ENCODE measurements at places on chromosomes 2 and 18. TPM values are rescaled to one million over a fixed set of nuclear protein-coding genes. Genes with fewer than 3 reads are reported as not detected.

- H3K27ac ChIP-seq: no peak overlapping the region
- H3K4me1 ChIP-seq: peaks cover 3% of the 10 kb centered on the region
- DNase-seq: peak; percentile 54
- H3K4me3 ChIP-seq: no peak overlapping the region
- H3K36me3 ChIP-seq: no peaks in the 10 kb centered on the region
- no peaks in the 10 kb centered on the region for H3K27me3 ChIP-seq
Measured at GRCh38 chr2:5845798-5846330, 153.7 kb downstream of the SOX11 start.

DNA sequence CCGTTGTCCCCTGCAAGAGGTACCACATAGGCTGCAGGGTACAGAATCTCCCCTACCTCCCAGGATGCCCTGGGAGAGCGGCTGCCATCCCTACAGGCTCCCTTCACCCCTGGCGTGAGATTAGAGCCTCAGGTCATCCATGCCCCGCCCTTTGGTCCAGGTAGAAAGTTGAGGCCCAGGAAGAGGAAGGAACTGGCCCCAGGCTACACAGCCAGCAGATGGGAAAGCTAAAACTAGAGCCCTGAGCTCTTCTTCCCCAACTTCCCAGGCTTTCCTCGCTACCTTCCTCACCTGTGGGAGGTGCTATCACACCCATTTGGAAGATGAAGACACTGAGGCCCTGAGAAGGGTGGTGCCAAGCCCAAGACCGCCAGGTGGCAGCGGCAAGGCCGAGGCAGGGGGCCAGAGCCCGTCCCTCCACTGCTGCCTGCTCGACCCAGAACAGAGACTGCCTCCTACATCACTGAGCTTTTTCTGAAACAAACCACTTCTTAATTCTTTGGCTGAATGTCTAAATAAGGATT, 25.8 kb downstream of the CIB4 start:
- no peaks in the 10 kb centered on the region for H3K4me1 ChIP-seq
- DNase-seq: peak; percentile 77
- peaks cover 27% of the 10 kb centered on the region for H3K27me3 ChIP-seq
- no peaks in the 10 kb centered on the region for H3K36me3 ChIP-seq
- no peak overlapping the region for H3K27ac ChIP-seq

DNA sequence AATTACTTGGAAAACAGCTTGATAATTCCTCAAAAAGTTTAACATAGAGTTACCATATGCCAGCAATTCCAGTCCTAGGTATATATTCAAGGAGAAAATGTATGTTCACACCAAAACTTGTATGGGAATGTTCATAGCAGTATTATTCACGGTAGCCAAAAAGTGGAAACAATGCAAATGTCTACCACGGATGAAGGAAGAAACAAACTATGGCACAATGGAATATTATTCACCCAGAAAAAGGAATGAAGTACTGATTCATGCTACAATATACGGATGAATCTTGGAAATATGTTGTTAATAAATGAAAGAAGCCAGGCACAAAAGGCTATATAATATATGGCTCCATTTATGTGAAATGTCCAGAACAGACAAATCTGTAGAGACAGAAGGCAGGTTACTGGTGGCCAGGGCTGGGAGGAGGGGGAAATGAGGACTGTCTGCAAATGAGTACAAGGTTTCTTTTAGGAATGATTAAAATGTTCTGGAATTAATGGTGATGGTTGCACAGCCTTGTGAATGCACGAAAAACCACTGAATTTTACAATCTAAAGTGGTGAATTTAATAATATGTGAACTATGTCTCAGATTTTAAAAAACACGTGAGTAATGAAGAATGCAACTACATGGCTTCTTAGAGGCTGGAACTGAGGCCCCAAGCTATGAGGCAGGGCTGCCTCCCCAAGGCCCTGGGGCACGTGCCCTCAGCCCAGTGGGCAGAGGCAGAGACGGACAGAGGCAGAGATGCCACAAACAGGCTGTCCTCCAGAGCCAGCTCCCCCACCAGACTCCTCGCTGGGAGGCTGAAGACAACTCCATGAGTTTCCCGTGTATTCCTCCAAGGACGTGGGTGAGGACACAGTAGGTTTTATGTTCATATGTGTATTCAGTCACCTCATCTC, 5.0 kb downstream of the LIMS2 start:
- no peaks in the 10 kb centered on the region for H3K4me1 ChIP-seq
- no peak overlapping the region for H3K4me3 ChIP-seq
- H3K36me3 ChIP-seq: no peaks in the 10 kb centered on the region
- DNase-seq: no peak

DNA sequence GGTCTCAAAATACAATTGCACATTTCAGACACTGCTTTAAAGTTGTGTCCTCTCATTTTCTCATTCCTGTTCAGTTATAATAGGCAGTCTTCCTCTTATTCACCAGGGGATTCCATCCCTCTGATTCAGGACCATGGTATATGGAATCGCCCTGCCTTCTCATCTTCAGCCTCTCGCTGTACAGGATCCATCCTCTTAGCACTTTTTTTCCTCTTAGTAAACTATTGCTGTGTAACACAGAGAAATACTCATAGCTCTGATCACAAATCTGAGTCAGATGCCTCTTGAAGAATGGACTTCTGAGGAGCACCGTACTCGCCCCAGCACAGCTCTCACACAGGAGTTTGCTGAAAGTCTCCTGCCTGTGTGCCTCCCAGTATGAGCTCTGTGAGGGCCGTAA, 11.3 kb downstream of the RMP24 start:
- H3K4me3 ChIP-seq: no peak overlapping the region
- no peak overlapping the region for H3K27ac ChIP-seq
- peaks cover 44% of the 10 kb centered on the region for H3K36me3 ChIP-seq
- H3K27me3 ChIP-seq: no peaks in the 10 kb centered on the region
- no peaks in the 10 kb centered on the region for H3K4me1 ChIP-seq

DNA sequence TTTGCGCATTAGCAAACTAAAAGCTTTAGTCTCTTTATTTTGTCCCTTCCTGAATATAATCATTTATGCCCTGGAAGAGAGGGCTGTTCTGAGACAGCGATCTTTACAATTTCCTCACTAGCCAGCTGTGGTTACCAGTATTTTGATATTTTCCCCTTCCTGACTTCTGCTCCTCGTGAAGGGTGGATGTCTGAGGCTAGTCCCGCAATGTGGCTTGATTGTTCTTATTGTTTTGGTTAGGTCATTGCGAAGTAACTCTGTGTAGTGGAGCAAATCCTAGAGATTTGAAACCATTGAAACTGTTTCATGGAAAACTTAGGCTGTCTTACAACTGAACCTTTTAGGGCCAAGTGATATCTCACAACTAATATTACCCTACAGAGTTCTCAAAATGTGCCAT, 2.4 kb downstream of the MRPL33 start:
- peaks cover 32% of the 10 kb centered on the region for H3K36me3 ChIP-seq
- H3K4me3 ChIP-seq: peak overlapping the region; percentile 100
- DNase-seq: no peak
- H3K27me3 ChIP-seq: no peaks in the 10 kb centered on the region
- H3K4me1 ChIP-seq: peaks cover 7% of the 10 kb centered on the region
- no peak overlapping the region for H3K27ac ChIP-seq

GRCh38 chr2:177629357-177630024, 236.9 kb downstream of the AGPS start:
- no peak overlapping the region for H3K27ac ChIP-seq
- H3K36me3 ChIP-seq: no peaks in the 10 kb centered on the region
- no peak overlapping the region for H3K4me3 ChIP-seq
- H3K4me1 ChIP-seq: no peaks in the 10 kb centered on the region
- no peaks in the 10 kb centered on the region for H3K27me3 ChIP-seq
- DNase-seq: no peak

GRCh38 chr2:239271882-239272281, 128.9 kb downstream of the HDAC4 start:
- no peak overlapping the region for H3K4me3 ChIP-seq
- peaks cover 3% of the 10 kb centered on the region for H3K4me1 ChIP-seq
- H3K27ac ChIP-seq: no peak overlapping the region
- no peak for DNase-seq
- no peaks in the 10 kb centered on the region for H3K36me3 ChIP-seq

GRCh38 chr2:132766573-132766972, 96.6 kb upstream of the LYPD1 start:
- no peaks in the 10 kb centered on the region for H3K27me3 ChIP-seq
- H3K27ac ChIP-seq: no peak overlapping the region
- no peak for DNase-seq
- no peaks in the 10 kb centered on the region for H3K36me3 ChIP-seq
- no peak overlapping the region for H3K4me3 ChIP-seq

DNA sequence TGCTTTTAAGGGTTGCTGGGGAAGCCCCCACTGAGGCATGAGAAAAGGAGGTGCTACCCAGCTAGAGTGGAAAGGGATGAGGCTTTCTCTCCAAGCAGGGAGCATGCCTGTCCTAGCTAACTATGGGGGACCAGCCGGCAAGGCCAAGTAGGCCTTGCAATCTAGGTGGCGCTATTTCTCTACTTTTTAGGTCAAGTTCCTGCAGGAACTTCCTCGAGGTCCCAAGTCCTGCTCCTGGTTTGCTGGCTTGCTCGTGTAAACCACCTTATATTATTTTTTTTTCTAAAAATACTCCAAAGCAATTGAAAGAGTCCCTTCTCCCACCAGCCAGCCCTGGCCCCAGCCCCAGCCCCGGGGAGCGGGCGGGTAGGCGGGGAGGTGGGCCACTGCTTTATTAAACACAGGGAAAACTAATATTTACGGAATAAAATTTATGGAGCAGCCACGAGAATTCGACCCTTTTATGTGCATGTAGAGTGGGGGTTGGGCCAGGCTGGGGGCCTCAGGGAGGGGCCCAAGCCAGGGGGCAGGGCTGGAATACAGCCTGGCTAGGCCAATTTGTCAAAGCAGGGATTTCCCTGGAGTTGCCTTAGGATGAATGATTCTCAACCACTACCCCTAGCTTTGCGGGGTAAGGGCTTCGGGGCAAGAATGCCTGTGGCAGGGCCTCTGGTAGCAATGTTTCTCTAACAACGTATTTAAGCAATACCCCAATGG, 12.8 kb upstream of the IHH start:
- H3K4me1 ChIP-seq: peaks cover 7% of the 10 kb centered on the region
- peak; percentile 89 for DNase-seq
- H3K36me3 ChIP-seq: peaks cover 31% of the 10 kb centered on the region

- H3K4me3 ChIP-seq: no peak overlapping the region
- no peaks in the 10 kb centered on the region for H3K4me1 ChIP-seq
- DNase-seq: no peak
- no peaks in the 10 kb centered on the region for H3K27me3 ChIP-seq
Measured at GRCh38 chr2:175175896-175176295, 5.6 kb downstream of the ATP5MC3 start.

DNA sequence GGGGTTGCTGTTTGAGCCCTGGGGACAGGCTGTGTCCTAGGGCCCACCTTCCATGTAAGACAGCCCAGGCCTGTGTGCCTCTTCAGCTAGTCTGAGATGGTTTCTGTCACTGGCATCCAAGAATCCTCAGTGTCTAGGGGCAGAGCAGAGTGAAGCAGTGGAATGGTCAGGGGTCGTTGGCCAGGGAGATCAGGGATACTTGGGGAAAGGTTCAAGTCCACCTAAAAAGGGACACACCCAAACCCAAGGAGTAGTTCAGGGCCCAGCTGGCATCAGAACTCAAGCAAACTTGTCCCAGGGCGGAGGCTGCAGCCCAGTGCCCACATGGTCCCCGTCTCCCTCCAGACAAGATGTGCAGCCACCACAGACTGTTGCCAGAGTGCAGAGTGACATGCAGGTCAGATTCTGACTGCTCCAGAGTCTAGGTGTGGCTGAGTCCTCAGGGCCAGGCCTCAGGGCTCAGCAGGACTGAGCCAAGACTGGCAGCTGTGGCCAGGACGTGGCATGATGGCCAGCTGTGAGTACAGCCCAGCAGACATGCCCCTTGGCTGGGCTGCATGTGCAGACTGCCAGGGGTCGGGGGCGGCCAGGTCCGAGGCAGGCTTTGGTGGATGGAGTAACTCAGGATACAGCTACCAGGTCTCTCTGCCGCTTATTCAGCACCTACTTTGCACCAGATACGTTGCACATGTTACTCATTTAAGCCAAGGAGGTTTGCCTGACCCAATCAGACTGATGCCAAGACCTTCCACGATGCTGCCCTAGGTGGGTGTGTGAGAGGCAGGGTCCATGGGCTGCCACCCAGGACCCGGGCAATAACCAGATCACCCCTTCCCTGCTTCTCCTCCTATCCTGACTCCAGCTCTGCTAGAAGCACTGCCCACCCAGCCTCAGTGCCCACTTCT, 146.6 kb downstream of the SMAD7 start:
- no peaks in the 10 kb centered on the region for H3K27me3 ChIP-seq
- H3K4me1 ChIP-seq: peaks cover 21% of the 10 kb centered on the region
- no peak for DNase-seq
- no peak overlapping the region for H3K4me3 ChIP-seq
- no peak overlapping the region for H3K27ac ChIP-seq

- no peak within 1 kb of the TSS for H3K4me3 ChIP-seq
- no peak for DNase-seq
- no peaks in the 10 kb centered on the region for H3K27me3 ChIP-seq
- H3K27ac ChIP-seq: no peak within 1 kb of the TSS
Measured at GRCh38 chr2:230225486-230225885, at the start of gene SP140. SP140 (plus strand) TSS chr2:230225736; CDS start chr2:230225845, 109 bp downstream.

GRCh38 chr18:45775241-45775676, 50.2 kb upstream of the SIGLEC15 start:
- peak overlapping the region; percentile 81 for H3K4me3 ChIP-seq
- H3K4me1 ChIP-seq: no peaks in the 10 kb centered on the region
- no peaks in the 10 kb centered on the region for H3K36me3 ChIP-seq
- H3K27me3 ChIP-seq: peaks cover 36% of the 10 kb centered on the region
- DNase-seq: peak; percentile 91

GRCh38 chr2:126656431-126657147, 631 bp downstream of the GYPC start:
- H3K27me3 ChIP-seq: peaks cover 5% of the 10 kb centered on the region
- peak overlapping the region; percentile 85 for H3K27ac ChIP-seq
- H3K36me3 ChIP-seq: no peaks in the 10 kb centered on the region
- H3K4me3 ChIP-seq: peak overlapping the region; percentile 75

DNA sequence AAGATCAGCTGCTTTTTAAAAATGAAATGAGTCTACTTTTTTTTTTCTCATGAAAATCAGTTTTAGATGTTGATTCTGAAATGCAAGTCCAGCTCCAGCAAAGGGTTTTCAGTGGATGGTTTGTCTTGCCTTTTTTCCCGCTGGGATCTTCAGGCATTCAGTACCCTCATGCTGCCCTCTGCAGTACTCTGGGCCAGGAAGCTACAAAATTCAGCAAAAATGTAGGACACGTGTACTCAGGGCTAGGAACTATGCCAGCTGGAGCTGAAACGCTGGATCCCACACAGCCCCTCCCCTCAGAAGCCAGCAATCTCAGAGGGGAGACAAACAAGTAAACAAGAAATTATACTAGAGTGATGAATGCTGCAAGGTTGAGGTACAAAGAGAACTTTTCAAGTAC, 97.3 kb downstream of the MMADHC start:
- H3K4me1 ChIP-seq: no peaks in the 10 kb centered on the region
- H3K27ac ChIP-seq: no peak overlapping the region
- no peak overlapping the region for H3K4me3 ChIP-seq
- H3K36me3 ChIP-seq: no peaks in the 10 kb centered on the region
- H3K27me3 ChIP-seq: no peaks in the 10 kb centered on the region

KIF5C gene
- total RNA-seq: 39.1 TPM

OXER1 gene
- total RNA-seq: 6.5 TPM

RAB27B gene
- total RNA-seq: 0.99 TPM

EMILIN1 gene
- total RNA-seq: 2.1 TPM

INPP4A gene
- total RNA-seq: 84.9 TPM

KCNG2 gene
- total RNA-seq: not detected

TRIM54 gene
- 2.2 TPM for total RNA-seq

IKZF2 gene
- total RNA-seq: 4.7 TPM

NT5DC4 gene
- not detected for total RNA-seq

SFT2D3 gene
- 5.5 TPM for total RNA-seq

LYG2 gene
- total RNA-seq: not detected
